Stimulated activated naive B cell treated with anti-CD40 and anti-IgM and Interleukin-4, amounts not matched to agents 10 μg/mL and 1 μg/mL and 100 μg/mL, for 72 hours (primary cell): ENCODE measurements at places on chromosomes 11 and 22.

DNA sequence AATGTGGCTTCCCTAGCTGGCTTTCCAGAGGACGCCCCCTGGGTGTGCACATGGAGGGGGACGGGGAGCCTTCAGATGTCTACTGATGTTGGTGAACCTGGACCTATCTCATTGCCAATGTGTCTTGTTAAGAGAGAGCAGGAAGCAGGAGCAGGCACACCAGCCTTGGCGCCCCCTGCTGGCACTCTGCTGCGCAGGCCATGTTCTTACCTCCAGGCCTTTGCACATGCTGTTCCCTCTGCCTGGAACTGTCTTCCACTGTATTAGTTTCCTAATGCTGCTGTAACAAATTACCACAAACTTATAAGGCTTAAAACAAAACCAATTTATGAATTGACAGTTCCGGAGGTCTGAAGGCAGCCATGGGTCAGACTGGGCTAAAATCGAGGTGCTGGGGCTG lies 23.6 kb upstream of the MN1 start:
- no peak for DNase-seq

DNA sequence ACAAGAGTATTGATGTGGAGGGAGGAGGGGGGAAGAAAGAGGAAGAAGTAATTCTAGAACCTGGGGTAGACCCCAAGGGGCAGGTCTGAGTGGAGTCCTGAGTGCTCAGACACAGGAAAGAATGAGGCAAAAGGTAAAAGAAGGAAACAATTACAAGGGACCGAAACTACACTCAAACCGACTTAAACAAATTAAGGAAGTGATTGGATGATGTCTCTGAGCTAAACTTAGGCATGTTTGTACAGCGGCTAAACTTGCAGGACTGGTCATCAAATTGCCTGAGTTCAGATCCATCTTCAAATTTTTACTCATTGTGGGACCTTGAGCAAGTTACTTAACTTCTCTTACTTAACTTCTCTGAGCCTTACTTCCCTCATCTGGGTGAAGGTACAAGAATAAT lies 86.3 kb upstream of the LRRC55 start:
- peak; percentile 0 for DNase-seq

DNA sequence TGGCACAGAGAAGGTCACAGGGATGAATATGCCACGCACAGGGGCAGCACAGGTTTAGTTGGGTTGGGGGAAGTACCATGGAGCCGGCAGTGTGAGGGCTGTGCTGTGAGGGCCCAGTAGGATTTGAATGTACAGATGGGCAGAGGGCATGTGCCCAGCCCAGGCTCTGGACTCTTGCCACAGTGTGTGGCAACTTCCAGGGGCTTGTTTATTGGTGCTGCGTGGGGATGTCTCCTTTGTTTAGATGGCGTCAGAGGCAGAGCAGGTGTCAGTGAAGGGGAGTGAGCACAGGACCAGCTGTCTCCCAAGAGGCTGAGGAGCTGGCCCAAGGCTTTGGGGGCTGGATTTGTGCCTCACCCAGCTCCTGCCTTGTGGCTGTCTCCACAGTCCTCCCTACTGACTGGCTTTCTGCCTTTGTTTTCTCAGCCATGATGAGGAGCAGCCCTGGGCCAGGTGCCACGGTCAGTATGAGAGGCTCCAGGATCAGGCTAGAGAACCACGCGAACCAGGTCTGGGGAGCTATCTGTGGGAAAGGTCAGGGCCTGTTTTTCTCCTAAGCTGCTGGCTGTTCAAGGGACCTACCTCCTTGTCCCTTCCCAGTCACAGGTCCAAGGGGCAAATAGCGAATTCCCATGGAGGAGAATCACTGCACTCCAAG lies 21.9 kb downstream of the SUN2 start:
- no peak for DNase-seq

DNA sequence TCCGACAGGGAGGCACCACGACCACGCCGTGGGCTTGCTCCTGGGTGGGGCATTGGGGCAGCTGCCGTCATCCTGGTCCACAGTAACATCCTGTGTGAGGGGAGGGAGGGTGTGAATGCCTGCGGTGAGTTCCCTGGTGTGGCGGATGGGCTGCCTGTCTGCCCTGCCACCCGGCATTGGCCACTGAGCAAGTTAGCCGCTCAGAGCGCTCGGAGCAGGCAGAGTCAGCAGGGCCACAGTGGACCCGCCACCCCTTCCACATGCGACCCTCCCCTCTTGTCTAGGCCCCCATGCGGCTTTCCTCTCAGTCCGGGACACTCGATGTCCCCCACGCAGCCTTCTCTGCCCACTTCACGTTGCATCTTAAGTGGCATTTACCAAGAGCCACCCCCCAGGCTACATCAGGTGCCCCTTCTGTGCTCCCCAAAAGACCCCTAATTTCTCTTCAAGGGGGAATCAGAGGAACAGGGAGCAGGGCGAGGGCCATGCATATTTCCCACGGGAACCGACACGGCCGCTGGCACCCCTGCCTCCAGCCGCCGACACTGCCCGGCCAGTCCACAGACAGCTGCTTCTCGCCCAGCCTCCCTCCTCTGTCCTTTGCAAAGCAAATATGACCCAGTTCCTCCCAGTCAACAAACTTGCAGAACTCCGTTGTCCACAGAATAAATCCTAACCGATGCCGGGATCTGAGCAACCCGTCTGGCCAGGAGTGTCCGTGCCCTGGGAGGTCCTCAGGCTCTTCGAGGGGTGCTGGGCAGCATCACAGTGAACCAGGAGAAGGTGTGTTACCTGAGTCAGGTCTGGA lies 1482.1 kb downstream of the TBC1D22A start:
- no peak for DNase-seq

DNA sequence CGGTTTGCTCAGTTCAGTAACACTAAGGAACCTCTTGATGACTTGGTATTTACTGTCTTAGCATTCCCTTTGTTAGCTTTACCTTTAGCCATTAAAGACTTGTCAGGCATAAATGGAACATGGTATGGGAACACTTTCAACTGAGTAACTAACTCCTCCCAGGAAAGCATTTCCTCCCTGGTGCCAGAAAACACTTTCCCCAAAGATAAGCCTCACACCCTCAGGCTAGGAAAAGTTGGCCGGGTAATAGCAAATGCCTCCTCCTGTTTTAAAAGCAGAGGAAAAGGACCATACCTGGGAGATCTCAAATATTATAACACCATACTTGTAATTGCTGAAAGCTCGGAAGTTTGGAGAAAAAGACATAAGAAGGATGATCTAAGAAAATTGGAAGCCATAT lies 12.0 kb downstream of the KCNJ11 start:
- DNase-seq = no peak

GRCh38 chr11:81237139-81237538 lies 1496.5 kb downstream of the FAM181B start:
- DNase-seq = no peak

- DNase-seq = no peak
Observed at GRCh38 chr11:101705972-101706371, 122.2 kb upstream of the TRPC6 start.

DNA sequence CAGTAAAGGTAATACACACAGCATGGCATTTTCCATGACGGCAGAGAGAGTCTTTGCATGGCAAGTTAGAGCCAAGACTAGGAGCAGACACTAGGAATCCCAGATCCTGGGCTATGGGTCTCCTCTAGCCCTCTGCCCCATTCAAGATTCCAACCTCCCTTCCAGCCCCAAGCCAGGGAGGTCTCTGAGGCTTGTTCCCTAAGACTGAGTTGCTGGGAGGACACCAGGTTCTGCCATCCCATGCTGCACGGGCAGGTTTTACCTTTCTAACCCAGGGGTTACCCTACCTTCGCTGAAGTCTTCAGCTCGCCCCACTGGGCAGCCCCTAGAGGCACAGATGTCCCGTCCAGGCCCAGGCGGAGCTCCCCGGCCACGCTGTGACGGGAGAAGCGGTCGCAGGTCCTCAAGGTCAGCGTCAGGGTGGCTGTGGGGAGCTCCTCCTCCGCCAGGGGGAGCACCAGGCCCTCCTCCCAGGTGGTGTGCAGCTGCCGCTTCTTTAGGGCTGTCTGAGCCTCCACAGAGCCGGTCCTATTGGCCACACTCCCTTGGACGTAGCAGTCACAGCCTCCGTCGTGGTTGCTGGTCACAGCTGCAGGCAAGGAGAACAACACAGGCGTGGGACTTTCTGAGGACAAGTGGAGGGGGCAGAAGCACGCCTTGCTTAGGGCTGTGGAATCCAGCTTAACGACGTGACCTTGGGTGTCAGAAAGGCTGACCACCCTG lies 33.8 kb downstream of the SYT13 start:
- peak; percentile 17 for DNase-seq

GRCh38 chr11:124415356-124415923 lies 9.2 kb downstream of the OR8B4 start:
- DNase-seq = no peak

GRCh38 chr22:22920104-22920654 lies 32.6 kb downstream of the IGLL5 start:
- DNase-seq = no peak

GRCh38 chr11:75663808-75664207 lies 5.0 kb downstream of the MAP6 start:
- DNase-seq = no peak

GRCh38 chr22:17777005-17777716 lies 2.9 kb upstream of the BID start:
- DNase-seq = peak; percentile 80

GRCh38 chr11:123505546-123506299 lies 75.7 kb downstream of the GRAMD1B start:
- no peak for DNase-seq

DNA sequence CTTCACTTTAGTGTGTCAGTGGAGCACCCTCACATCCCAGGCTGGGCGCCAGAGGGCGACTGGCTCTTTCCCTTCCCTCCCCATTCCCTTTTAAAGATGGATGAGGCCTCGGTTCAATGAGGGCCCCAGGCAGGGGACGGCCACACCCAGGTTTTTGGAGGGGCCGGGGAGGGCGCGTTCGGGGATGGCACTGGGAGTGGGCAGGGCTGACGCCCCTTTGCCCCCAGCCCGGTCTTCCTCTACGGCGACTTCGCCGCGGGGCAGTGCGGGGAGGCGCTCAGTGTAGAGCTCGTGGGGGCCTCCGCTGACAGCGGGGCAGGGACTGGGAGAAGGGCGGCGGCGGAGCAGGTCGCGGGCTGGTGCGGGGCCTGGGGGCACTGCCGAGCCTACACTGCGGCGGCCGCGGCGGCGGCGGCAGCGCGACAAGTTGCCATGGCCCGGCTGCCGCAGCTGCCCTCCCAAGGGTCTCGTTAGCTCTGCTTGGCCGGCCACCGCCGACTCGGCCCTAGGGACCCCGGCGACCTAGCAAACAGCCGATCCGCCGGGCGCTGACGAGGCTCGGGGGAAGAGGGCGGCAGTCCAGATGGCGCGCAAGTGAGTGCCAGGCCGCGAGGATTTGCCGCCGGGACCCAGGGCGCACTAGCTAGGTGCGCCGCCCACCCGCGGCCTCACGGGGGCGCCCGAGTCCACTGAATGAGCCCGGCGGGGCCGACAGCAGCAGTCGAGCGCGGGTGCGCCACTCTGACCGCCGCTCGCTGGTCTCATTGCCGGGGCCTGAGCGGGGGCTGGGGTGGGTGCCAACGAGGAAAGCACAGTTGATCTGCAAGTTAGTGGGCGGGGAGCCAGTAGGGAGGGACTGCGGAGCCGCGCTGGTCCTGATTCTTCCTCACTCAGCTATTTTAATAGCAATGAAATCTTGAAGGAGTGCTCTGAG lies 92.7 kb downstream of the RRM1 start:
- peak; percentile 81 for DNase-seq

DNA sequence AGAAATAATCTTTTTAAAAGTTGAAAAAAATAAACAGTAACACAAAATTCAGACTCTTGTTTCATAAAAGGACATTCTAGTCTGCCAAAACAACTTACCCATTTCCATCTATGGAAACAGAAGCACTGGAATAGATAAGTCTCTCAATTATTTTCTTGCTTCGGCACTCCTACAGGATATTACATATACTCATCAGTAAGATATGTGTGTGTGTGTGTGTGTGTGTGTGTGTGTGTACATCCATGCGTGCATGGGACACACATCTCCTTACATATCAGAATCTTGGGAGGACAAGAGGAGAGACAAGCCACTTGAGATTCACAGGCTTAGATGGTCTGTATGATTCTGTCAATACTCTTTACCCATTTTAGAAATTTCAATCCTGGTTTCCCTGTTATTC lies 144.6 kb downstream of the ATG16L2 start:
- DNase-seq = no peak
